ENCODE measurements at places on chromosomes 16 and 17. TPM values are rescaled to one million over a fixed set of nuclear protein-coding genes. Genes with fewer than 3 reads are reported as not detected.
A peak's percentile ranks its signal among the peaks of the same experiment; 100 is the strongest.

Gene CDH15
- 5.0 TPM for total RNA-seq

Gene MEAK7
- 30.3 TPM for total RNA-seq

Gene KRT12
- total RNA-seq, result not detected

Gene KIF18B
- total RNA-seq, result 14.8 TPM

Gene CCL1
- total RNA-seq, result not detected

Gene SMG6
- total RNA-seq, result 30.3 TPM

Gene PMFBP1
- 2.6 TPM for total RNA-seq

- H3K4me3 ChIP-seq, result peak overlapping the region; percentile 88
- H3K27me3 ChIP-seq, result no peaks in the 10 kb centered on the region
Measured at GRCh38 chr17:17693253-17694168, 12.3 kb downstream of the RAI1 start.

DNA sequence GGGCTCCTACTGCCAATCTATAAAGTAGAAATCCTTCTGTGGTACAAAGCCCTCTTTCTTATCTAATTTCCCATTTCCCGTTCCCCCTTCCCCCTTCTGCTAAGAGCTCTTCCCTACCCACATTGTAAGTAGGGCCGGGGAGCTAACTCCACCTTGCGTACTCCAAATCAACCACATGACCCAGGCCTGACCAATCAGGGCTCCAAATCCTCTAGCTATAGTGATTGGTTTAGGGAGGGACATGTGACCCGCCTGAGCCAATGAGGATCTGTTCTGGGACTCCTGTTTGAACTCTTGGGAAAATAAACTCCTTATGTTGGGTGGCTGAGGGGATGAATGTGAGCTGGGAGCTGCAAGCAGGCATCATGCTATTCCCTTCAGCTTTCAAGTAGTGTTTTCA is 40.9 kb upstream of the MEOX1 start:
- no peak for DNase-seq
- peaks cover 4% of the 10 kb centered on the region for H3K4me1 ChIP-seq
- no peak overlapping the region for H3K27ac ChIP-seq
- peaks cover 11% of the 10 kb centered on the region for H3K27me3 ChIP-seq

DNA sequence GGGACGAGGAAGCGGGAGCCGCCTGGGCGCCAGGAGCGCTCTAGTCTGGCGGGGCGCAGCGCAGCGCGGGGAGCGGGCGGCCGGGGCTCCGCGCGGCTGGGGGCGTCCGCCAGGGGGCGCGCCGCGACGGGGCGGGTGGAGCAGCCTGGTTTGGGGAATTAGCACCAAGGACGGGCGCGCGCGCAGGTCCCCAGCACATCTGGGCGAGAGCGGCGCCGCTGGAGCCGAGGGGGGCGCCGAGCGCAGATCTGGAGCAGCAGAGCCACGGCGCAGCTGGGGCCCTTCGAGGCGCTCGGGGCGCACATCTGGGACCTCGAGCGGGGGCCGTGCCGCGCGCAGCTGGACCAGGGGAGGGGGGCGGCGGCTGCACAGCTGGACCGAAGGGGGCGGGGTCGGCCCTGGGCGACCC is at the start of gene NXPH3:
NXPH3 (plus strand) TSS at position 193 of the 409 bp plus-strand sequence. CDS start 349 bp downstream, outside the sequence.
- peak; percentile 86 for DNase-seq
- H3K27me3 ChIP-seq, result peaks cover 60% of the 10 kb centered on the region
- H3K27ac ChIP-seq, result no peak within 1 kb of the TSS
- H3K36me3 ChIP-seq, result no peaks in the 10 kb centered on the region
- H3K4me3 ChIP-seq, result peak within 1 kb of the TSS; percentile 89

- peaks cover 20% of the 10 kb centered on the region for H3K4me1 ChIP-seq
- H3K4me3 ChIP-seq, result peak within 1 kb of the TSS; percentile 99
- no peaks in the 10 kb centered on the region for H3K27me3 ChIP-seq
- peaks cover 8% of the 10 kb centered on the region for H3K36me3 ChIP-seq
Measured at GRCh38 chr17:62064791-62065563, at the start of gene MED13. MED13 (minus strand) TSS chr17:62065278; CDS start chr17:62065205, 73 bp downstream.

GRCh38 chr17:55236316-55236715 is 28.4 kb upstream of the HLF start:
- peaks cover 3% of the 10 kb centered on the region for H3K4me1 ChIP-seq
- DNase-seq, result no peak
- peaks cover 15% of the 10 kb centered on the region for H3K27me3 ChIP-seq
- no peak overlapping the region for H3K27ac ChIP-seq
- no peak overlapping the region for H3K4me3 ChIP-seq

GRCh38 chr17:73711184-73711583 is 66.9 kb upstream of the SDK2 start:
- H3K27me3 ChIP-seq, result peaks cover 39% of the 10 kb centered on the region
- H3K27ac ChIP-seq, result no peak overlapping the region
- H3K4me3 ChIP-seq, result no peak overlapping the region
- H3K4me1 ChIP-seq, result peaks cover 6% of the 10 kb centered on the region

DNA sequence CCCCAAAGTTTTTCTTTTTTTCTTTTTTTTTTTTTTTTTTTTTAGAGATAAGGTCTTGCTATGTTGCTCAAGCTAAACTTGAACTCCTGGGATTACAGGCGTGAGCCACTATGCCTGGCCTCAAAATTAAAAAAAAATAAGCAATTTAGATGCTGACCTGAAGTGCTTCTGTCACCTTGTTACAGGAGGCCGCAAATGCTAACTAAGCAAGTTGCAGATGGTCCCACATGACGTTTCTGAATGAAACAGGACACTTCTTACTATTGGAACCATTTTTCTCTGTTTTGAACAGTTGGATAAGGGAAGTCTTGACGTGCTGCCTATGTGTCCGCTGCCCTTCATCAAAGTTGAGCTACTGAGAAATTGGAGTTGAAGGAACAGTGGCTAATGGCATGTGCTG is 8.8 kb downstream of the ANKRD40CL start:
- no peak for DNase-seq
- H3K27me3 ChIP-seq, result no peaks in the 10 kb centered on the region
- peaks cover 9% of the 10 kb centered on the region for H3K36me3 ChIP-seq
- peak overlapping the region; percentile 20 for H3K27ac ChIP-seq
- H3K4me1 ChIP-seq, result peaks cover 22% of the 10 kb centered on the region

DNA sequence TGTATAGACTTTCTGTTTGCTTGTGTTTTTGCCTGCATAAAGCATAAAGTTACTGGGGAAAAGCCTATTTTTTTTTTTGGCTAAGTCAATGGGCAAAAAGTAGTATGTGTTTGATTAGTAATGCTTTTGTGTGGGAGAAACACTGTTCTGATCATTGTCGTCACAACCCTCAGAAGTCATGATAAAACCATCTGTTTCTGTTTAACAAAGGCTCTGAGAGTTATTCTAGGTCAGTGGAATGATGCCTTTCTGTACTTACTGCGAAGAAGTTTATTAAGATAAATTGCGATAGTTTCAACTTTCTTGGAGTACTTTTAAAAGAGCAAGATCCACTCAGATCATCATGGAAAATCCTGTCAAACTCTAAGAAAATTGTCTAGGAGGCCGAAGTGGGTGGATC is 80.9 kb downstream of the PRKCA start:
- H3K36me3 ChIP-seq, result peaks cover 6% of the 10 kb centered on the region
- H3K27me3 ChIP-seq, result peaks cover 17% of the 10 kb centered on the region
- peak overlapping the region; percentile 3 for H3K4me3 ChIP-seq
- peak overlapping the region; percentile 25 for H3K27ac ChIP-seq

GRCh38 chr17:82126556-82127314 is 28.7 kb upstream of the FASN start:
- H3K36me3 ChIP-seq, result peaks cover 12% of the 10 kb centered on the region
- no peak overlapping the region for H3K4me3 ChIP-seq
- H3K27me3 ChIP-seq, result no peaks in the 10 kb centered on the region
- H3K4me1 ChIP-seq, result peaks cover 4% of the 10 kb centered on the region
- no peak overlapping the region for H3K27ac ChIP-seq

DNA sequence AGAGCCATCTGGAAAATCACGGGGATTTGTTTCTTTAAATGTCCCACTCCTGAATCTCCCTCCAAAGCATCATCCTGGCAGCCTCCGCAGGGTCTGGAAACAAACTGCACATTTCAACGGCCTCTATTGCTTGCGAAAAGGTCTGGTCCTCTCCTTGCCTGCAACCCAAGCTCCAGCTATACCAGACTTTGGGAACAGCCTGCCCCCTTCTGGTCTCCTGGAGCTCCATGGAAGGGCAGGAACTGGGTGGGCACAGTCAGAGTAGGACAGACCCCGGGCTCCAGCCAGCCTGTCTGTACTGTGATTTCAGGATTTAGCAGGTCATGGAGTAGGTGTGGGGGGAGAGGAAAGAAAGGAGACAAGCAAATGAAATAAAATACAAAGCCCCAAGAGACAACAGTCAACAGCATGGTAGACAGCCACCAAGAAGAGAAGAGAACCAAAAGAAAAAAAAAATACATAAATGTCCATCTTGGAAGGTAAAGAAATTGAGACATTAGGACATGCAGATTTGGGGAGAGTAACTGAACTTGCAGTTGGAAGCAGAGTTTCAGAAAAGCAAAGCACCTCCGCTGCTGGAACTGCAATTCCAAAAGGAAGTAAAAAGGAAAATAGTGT is 2.7 kb downstream of the XYLT1 start:
- no peak for DNase-seq
- peak overlapping the region; percentile 95 for H3K4me3 ChIP-seq
- H3K27me3 ChIP-seq, result peaks cover 19% of the 10 kb centered on the region
- H3K27ac ChIP-seq, result no peak overlapping the region

- peaks cover 4% of the 10 kb centered on the region for H3K27me3 ChIP-seq
- DNase-seq, result no peak
- no peaks in the 10 kb centered on the region for H3K4me1 ChIP-seq
- H3K4me3 ChIP-seq, result peak overlapping the region; percentile 95
- H3K27ac ChIP-seq, result peak overlapping the region; percentile 92
- no peaks in the 10 kb centered on the region for H3K36me3 ChIP-seq
Measured at GRCh38 chr16:4272114-4272956, 488 bp downstream of the TFAP4 start.

DNA sequence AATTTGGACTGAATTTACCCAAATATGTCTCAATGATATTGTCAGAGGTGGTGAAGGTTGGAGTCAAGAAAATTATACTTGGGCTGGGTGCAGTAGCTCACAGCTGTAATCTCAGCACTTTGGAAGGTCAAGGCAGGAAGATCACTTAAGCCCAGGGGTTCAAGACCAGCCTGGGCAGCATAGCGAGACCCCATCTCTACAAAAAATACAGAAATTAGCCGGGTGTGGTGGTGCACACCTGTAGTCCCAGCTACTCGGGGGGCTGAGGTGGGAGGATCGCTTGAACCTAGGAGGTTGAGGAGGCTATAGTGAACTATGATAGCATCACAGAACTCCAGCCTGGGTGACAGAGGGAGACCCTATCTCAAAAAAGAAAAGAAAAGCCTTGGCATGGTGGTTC is 40.9 kb downstream of the LAT start:
- no peak overlapping the region for H3K27ac ChIP-seq
- H3K4me3 ChIP-seq, result no peak overlapping the region
- H3K27me3 ChIP-seq, result peaks cover 3% of the 10 kb centered on the region
- H3K36me3 ChIP-seq, result no peaks in the 10 kb centered on the region
- DNase-seq, result no peak

DNA sequence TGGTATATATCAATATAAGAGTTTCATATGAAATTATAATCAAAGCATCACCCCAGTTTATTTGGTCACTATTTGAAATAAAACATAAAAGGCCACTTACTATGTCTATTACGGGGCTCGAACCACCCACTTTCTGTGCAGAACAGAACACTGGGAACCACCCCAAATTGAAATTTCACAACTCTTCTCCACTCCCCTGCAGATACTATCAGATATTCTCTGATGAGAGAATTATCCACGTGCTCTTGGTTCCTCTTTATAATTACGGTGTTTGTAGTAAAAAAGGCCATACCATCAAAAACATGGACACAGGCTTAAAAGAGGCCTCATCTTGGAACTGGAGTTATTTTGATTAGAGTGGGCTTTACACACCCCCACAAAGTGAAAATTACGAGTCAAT is 82.8 kb downstream of the WDR59 start:
- H3K27ac ChIP-seq, result no peak overlapping the region
- no peak for DNase-seq
- H3K27me3 ChIP-seq, result no peaks in the 10 kb centered on the region
- H3K36me3 ChIP-seq, result peaks cover 43% of the 10 kb centered on the region
- H3K4me3 ChIP-seq, result no peak overlapping the region
